ENCODE measurements at places on chromosomes 12 and 14.
A peak's percentile ranks its signal among the peaks of the same experiment; 100 is the strongest.

- peak; percentile 32 for DNase-seq
Observed at GRCh38 chr14:101781240-101782061, 19.9 kb downstream of the PPP2R5C start.

GRCh38 chr14:89619596-89619995, 202.6 kb upstream of the FOXN3 start:
- no peak for DNase-seq

- DNase-seq = no peak
Observed at GRCh38 chr14:23358553-23359166, 6.0 kb upstream of the SLC22A17 start.

GRCh38 chr12:46359667-46360280, 12.8 kb downstream of the SLC38A2 start:
- no peak for DNase-seq

DNA sequence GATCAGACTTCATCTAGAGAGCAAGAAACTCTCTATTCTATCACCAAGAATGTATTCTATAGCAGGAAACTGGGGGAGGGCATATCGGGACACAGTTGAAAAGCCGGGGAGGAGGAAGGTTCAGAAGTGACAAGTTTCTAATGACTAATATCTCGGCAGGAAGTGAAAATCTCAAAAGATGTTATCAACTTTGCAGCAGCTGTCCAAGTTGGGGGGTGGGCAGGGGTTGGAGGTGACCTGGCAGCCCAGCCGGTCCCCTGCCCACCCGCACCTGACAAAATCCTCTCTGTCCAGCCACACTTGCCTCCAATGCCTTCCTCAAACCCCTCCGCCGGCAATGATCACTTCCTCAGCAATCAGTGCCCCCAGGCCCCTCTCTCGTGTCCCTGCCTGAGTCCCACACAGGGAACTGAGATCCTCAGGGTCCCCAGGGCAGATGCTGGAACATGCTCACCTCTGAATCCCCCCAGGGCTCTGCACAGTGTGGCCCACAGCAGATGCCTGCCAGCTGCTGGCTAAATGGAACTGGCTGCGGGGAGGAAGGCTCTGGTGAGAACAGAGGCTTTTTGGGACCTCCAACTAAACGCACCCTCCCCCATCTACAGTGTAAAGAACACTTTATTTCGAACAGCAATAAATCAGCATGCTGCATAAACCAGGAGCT, 43.9 kb downstream of the CCDC88C start:
- peak; percentile 69 for DNase-seq

DNA sequence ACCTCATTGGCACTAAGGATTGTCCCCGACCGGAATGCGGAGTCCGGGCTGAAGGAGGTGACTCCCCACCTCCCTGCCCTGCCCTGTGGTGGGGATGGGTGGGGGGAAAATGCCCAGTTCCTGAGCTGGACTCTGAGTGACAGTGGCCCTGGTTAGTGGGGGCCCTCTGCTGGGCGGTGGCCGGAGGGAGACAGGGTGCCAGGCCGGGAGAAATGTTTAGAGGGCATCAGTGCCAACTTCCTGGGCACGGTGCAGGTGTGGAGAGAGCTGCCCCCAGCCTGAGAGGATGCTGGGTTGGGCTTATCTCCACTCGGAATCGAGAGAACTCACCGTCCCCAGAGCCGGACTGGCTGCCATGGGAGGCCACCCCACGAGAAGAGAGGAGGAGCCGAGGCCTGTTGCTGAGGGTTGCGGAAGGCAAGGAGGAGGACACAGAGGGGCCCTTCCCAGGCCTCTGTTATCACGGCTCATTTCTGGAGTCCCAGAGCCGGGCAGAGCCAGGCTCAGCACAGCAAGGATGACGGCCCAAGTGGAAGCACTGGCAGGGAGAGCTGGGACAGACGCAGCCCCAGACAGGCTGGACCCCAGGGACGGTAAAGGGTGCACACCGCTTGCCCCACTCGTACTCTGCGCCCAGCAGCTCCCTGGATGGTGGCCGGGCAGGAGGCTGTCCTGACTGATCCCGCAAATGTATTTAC, 156.7 kb downstream of the KIF26A start:
- DNase-seq = no peak

DNA sequence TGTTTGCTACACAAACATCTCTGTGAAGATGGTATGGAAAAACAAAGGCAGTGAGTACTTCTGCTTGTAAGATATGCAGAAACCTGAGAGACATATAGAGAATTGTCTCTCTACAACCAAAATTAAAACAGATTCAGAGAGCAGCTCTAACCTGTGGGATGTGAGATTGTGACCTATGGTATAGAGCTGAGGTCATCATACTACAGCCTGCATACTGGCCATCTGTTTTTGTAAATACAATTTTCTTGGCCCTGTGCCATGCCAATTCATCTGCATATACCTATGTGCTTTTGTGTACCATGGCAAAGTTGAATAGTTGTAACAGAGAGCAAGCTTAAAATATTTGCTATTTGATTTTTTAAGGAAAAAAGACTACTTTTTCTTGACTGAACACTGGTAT, 99.6 kb downstream of the LMO3 start:
- no peak for DNase-seq

- no peak for DNase-seq
Observed at GRCh38 chr14:24062216-24062980, 9.0 kb upstream of the CPNE6 start.

DNA sequence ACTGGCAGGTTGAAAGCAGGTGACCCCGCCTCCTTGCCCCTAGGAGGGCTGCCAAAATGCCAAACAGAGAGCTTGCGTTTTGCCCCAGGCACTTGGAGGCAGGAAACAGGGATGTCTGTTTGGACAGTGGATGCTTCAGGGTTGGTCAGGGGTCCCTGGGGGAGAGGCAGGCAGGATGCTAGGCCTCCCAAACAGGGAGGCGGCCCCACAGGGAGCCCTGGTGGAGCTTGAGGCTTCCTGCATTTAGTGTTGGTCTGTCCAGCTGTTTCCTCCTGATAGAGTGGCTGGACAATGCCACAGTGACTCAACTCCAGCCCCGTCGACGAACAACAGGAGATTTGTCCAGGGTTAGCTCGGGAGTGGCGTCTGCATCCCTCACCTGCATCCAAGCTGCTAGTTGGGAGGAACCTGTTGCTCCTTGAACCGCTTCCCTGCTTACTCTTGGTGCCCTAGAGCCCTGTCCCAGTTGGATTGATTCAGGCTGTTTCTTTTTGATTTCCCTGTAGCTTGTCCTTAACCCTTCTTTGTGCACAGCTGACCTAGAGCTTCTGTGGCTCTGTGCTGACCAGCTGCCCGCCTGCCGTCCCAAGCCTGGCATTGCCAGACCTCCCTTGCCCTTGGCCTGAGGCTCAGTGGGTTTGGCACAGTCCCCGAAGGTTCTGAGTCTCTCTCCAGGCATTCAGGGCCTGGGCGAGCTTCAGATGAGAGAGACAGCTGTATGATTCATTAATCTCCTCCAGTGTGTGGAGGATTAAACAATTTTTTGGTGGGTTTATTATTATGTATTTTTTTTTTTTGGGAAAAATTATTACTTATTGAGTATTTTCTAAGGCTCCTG, 45.9 kb downstream of the TSPAN9 start:
- no peak for DNase-seq

DNA sequence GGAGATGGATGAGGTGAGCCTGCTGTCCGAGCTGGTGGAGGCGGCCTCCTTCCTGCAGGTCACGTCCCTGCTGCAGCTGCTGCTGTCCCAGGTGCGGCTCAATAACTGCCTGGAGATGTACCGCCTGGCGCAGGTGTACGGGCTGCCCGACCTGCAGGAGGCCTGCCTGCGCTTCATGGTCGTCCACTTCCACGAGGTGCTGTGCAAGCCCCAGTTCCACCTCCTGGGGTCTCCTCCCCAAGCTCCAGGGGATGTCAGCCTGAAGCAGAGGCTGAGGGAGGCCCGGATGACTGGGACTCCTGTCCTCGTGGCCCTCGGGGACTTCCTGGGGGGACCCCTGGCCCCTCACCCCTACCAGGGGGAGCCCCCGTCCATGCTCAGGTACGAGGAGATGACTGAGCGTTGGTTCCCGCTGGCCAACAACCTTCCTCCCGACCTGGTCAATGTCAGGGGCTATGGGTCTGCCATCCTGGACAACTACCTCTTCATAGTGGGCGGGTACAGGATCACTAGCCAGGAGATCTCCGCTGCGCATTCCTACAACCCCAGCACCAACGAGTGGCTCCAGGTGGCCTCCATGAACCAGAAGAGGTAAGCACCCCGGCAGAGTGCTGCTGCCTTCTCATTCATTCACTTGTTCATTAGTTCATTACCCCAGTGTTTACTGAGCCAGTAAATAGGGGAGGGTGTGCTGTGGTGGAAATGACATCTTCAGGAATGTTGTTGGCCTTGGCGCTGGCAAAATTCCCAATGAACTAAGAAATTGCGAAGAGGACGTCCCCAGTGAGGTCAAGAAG, 774 bp upstream of the MANSC4 start:
- no peak for DNase-seq

- DNase-seq = no peak
Observed at GRCh38 chr12:93230326-93230720, 147.4 kb upstream of the NUDT4 start.

DNA sequence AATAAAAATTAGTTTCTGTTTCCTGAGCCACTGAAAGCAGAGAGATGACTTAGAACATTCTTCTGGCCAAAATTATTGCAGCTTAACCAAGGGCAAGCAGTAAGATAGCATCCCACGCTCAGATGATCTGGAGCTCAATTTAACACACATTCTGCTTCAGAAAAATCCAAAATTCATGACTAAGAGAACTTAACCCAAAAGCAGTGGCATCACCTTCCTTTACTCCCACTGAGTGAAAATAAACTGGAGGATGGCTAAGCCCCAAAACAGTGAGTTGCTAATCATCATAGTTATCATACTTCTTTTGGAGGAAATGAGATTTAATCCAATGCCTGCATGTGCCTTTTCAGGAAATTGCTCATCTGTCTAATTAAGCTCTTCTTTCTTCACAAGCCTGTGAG, 195.4 kb downstream of the DUSP6 start:
- no peak for DNase-seq

GRCh38 chr12:83042441-83043200, 355.9 kb downstream of the TMTC2 start:
- no peak for DNase-seq

DNA sequence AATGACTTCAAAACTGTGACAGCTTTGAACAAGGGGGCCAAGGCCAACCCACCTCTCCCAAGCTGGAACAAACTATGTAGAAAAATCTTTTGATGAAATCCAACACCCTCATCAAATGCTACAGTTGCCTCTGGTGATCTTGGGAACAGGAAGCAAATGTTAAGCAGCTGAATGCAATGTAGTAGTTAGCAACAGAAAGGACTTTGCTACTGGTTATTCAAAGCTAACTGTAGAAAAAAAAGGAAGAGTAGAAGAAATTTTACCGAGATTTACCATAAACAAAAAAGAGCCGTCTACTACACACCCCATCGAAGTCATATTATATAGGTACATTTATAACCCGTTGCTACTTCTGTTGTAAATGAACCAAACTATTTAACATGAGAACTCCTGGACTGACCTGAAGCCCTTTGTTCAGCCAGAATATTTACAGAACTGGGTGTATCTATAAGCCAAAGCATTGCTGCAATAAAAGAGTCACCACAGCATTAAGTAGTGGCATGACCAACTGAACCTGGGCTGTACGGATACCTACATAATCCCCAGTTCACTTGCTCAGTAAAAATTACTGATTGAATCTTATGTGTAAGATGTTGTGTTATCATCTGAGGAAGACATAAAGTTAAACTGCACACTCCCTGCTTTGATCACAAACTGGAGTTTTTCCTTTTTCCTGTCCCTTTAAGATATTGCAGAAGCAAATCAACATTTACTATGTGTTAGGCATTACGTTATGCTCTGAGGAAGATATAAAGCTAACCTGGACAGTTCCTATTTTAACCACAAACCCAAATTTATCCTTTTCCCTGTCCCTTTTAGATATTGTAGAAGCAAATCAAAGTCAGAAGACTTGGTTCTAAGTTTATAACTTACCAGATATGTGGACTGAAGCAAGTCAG, 25.1 kb downstream of the SYNJ2BP start:
- no peak for DNase-seq

DNA sequence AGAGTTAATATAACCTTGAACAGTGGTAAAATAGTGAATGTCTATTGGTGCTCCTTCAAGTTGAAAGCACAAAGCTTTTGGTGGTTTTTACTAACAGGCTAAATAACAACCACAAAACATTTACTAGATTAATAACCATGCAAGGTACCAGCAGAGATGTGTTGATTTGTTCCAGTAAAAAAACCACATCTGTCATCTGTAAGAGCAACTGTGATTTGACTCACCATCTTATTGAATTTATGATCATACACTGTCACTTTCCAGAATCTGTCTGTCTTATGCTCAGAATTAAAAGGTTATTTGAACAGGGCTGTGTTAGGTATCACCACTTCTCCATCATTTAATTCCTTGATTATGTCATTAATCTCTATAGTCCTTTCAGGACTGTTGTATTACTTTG, 107.0 kb upstream of the PTHLH start:
- DNase-seq = no peak

DNA sequence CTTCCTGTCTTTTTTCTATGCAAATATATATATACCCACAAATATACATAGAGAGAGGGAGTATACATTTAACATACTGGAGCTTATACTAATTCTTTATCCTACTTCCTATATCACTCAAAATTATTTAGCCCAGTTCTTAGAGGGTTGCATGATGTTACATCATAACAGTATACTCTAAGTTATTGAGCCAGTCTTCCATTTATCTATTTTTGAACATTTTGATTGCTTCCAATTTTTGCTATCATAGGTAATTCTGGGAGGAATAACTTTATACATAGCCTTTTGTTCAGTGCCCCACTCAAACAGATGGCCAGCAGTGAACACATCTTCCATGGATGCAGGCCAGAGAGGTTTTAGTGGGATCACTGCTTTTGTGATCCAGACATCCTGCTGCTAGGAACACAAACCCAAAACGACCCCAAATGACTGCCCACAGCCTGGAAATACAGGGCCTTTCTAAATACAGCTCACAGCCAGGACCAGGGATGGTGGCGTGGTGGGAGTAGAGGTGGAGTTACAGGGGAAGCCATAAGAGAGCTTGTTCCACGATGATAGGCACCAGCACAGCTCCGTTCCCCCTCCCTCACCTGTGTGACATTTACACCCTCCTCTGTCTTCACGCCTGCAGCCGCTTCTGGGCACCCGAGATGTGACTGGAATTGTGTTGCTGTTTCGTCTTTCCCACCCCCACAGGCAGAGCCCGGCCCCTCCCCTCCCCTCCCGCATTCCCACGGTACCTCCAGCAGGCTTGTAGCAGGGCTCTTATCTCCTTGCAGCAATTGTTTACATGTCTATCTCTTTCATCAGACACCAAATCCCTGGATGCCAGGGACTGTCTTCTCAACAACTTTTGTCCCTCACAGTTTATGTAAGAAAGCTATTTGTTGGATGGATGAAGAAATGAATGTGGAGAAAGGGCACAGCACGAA, 30.7 kb upstream of the HDAC7 start:
- DNase-seq = no peak

DNA sequence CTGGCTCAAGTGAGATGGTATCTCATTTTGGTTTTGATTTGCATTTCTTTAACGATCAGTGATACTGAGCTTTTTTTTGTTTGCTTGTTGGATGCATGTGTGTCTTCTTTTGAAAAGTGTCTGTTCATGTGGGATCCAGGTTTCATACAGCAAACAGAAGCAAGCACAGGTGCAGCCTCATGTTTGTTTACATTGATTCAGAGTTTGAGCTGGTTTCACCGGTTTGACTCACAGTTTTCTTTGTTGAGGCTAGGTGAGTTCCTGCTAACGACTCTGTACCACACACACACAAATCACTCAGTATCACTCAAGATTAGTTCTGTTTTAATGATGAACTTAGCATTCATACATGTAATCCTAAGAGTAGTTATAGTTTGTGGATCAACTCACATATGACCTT, 3.7 kb downstream of the OR10G2 start:
- no peak for DNase-seq

- DNase-seq = no peak
Observed at GRCh38 chr12:58575256-58575655, 345.0 kb downstream of the LRIG3 start.
